ENCODE measurements at places on chromosomes 3 and 15. TPM values are rescaled to one million over a fixed set of nuclear protein-coding genes. Genes with fewer than 3 reads are reported as not detected.

GRCh38 chr3:58952128-58952917 lies 97.5 kb downstream of the CFAP20DC start:
- H3K27ac ChIP-seq, result no peak overlapping the region
- no peak overlapping the region for H3K4me3 ChIP-seq
- H3K27me3 ChIP-seq, result no peaks in the 10 kb centered on the region
- no peaks in the 10 kb centered on the region for H3K36me3 ChIP-seq

DNA sequence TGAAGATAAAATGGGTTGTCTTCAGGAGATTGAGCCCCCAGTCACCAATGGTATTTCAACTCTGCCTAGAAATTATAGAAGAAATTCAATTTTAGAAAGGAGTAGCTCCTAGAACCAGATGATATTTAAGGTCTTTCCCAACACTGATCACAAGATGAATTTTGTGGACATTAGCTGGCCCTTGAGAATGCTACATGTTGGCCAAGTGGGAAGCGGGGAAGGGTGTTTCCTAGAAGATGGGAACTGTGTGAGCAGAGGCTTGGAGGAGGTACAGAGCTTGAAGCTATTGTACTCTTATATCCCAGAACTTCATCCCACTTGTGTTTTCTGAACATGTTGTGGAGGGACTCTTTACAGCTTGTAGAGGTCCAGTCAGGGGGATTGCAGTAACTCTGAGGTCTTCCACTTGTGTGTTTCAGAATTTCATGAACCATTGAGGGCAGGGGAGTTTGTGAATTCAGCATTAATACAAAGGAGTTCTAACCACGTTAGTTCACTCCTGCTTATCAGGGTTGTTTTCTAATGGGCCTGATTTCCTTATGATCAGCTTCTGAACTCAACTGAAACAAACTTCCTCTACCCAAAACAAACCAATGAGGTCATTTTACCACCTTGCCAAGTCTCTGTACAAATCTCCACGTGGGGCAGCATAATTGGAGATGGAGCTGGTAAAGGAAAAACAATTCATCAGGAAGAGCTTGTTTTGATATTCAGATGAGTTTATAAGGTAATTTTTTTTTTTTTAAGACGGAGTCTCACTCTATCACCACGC lies 152.6 kb upstream of the TPM1 start:
- no peaks in the 10 kb centered on the region for H3K36me3 ChIP-seq
- H3K27ac ChIP-seq, result no peak overlapping the region
- H3K4me1 ChIP-seq, result no peaks in the 10 kb centered on the region

Gene LYSMD2
- 8.5 TPM for total RNA-seq

Gene TMEM212
- not detected for total RNA-seq

Gene ARF4
- 92.5 TPM for total RNA-seq

DNA sequence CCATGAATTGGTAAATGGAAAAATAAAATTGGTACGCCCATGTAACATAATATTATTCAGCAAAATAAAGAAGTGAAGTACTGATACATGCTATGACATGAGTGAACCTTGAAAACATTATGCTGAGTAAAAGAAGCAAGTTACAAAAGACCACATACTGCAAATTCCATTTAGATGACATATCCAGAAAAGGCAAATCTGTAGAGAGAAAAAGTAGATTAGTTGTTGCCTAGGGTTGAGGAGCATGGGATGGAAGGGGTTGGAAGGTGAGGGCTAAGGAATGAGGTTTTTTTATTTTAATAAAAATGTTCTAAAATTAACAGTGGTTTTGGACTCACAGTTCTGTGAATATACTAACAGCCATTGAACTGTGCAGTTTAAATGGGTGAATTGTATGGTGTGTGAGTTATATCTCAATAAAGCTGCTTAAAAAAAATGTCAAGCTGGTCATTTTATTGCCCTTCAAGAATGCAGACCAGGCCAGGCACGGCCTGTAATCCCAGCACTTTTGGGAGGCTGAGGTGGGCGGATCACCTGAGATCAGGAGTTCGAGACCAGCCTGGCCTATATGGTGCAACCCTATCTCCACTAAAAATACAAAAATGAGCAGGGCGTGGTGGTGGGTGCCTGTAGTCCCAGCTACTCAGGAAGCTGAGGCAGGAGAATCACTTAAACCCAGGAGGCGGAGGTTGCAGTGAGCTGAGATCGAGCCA lies 8.1 kb upstream of the DLG1 start:
- H3K27me3 ChIP-seq, result no peaks in the 10 kb centered on the region
- no peaks in the 10 kb centered on the region for H3K36me3 ChIP-seq
- DNase-seq, result no peak
- no peak overlapping the region for H3K4me3 ChIP-seq
- peaks cover 15% of the 10 kb centered on the region for H3K4me1 ChIP-seq

- no peaks in the 10 kb centered on the region for H3K27me3 ChIP-seq
- no peak for DNase-seq
- H3K4me1 ChIP-seq, result peaks cover 4% of the 10 kb centered on the region
- H3K4me3 ChIP-seq, result no peak overlapping the region
- no peaks in the 10 kb centered on the region for H3K36me3 ChIP-seq
Observed at GRCh38 chr15:50107157-50107556, 11.9 kb downstream of the ATP8B4 start.

DNA sequence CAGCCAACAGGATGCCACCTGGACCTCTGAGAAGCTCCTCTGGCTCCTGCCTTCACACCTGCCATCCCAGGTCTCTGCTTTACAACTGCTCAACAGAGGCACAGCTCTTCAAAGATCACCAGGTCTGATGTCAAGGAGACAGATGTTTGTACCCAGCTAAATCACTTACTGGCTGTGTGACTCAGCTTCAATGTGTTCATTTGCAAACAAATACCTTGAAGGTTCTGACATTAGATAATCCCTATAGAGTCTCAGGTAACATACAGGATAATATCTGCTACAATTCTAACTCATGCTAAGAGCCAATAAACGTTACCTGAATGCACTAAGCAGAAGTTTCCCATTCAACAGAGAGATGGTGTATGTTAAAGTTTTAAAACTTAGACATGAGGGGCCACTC lies 163.4 kb upstream of the IGF1R start:
- H3K4me1 ChIP-seq, result no peaks in the 10 kb centered on the region
- no peak overlapping the region for H3K4me3 ChIP-seq
- H3K36me3 ChIP-seq, result no peaks in the 10 kb centered on the region
- DNase-seq, result no peak
- H3K27ac ChIP-seq, result no peak overlapping the region

Gene GJD2
- 13.6 TPM for total RNA-seq

- H3K27me3 ChIP-seq, result no peaks in the 10 kb centered on the region
- H3K27ac ChIP-seq, result no peak overlapping the region
- DNase-seq, result no peak
- no peaks in the 10 kb centered on the region for H3K36me3 ChIP-seq
- H3K4me3 ChIP-seq, result no peak overlapping the region
Observed at GRCh38 chr15:77738038-77738370, 105.3 kb upstream of the LINGO1 start.

- no peak overlapping the region for H3K4me3 ChIP-seq
- no peak for DNase-seq
- no peaks in the 10 kb centered on the region for H3K27me3 ChIP-seq
- no peak overlapping the region for H3K27ac ChIP-seq
- H3K4me1 ChIP-seq, result no peaks in the 10 kb centered on the region
- no peaks in the 10 kb centered on the region for H3K36me3 ChIP-seq
Observed at GRCh38 chr3:100825574-100825973, 116.3 kb downstream of the TFG start.

Gene ISG20
- 11.1 TPM for total RNA-seq

Gene C3orf85
- not detected for total RNA-seq

Gene KIF15
- total RNA-seq, result 0.63 TPM

GRCh38 chr3:131072099-131072559 lies 45.5 kb downstream of the NEK11 start:
- H3K27me3 ChIP-seq, result no peaks in the 10 kb centered on the region
- no peak for DNase-seq
- H3K36me3 ChIP-seq, result no peaks in the 10 kb centered on the region
- H3K4me3 ChIP-seq, result no peak overlapping the region

GRCh38 chr15:93954985-93955571 lies 276.3 kb upstream of the MCTP2 start:
- DNase-seq, result no peak
- no peak overlapping the region for H3K4me3 ChIP-seq
- no peaks in the 10 kb centered on the region for H3K36me3 ChIP-seq
- no peaks in the 10 kb centered on the region for H3K27me3 ChIP-seq
- no peaks in the 10 kb centered on the region for H3K4me1 ChIP-seq

DNA sequence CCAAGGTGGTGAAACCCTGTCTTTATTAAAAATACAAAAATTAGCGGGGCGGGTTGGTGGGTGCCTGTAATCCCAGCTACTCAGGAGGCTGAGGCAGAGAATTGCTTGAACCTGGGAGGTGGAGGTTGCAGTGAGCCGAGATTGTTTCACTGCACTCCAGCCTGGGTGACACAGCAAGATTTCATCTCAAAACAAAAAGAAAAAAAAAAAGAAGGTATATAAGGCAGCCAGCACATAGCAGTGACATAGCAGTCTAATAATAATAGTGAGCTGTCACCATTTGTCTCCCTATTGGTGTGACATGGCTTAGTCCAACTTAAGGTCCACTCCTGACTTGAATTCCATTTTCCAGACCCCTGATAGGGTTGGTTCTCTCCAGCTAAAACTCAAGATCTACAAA lies 8.8 kb upstream of the LACTB start:
- no peaks in the 10 kb centered on the region for H3K27me3 ChIP-seq
- no peaks in the 10 kb centered on the region for H3K4me1 ChIP-seq
- no peak overlapping the region for H3K27ac ChIP-seq
- no peaks in the 10 kb centered on the region for H3K36me3 ChIP-seq
- DNase-seq, result no peak

Gene CNTN3
- total RNA-seq, result 2.5 TPM

DNA sequence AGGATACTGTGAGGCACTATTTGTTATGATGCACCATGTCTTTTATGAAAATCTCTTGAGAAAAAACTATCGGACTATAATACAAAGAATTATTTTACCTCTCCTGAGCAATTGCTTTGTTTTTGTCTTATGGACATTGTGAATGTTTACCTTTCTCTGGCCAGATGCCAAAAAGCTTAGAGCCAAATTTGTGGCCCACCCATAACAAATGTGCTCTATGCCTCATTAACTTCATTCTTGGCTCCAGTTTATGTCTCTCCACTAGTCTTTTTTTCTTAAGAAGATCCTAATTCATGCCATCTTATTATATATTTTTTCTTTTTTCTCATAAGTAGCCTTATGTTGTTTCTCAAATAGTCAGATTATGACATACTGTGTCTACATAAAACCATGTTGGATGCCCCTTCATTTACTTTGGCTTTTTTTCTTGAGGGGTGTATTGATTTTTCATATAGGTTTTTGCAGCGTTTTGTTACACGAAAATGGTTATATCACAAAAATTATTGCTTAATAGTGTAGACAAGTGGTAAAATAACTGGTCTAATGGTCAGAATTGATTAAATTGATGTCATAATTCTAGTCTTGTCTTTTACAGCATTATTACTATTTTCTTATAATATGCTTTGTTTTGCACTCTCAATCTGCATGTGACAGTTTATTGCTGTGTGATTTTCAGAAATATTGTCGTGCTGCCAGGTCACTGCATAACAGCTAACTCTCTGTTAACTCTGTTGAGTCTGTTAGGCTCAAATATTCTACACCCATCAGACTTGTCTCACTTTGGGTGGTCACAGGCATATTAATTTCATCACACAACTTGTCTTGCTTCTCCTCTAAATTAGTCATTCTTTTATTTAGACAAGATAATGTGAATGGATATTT lies 18.2 kb downstream of the SENP8 start:
- DNase-seq, result no peak
- H3K36me3 ChIP-seq, result no peaks in the 10 kb centered on the region
- H3K27ac ChIP-seq, result no peak overlapping the region
- H3K27me3 ChIP-seq, result no peaks in the 10 kb centered on the region
- H3K4me1 ChIP-seq, result no peaks in the 10 kb centered on the region

GRCh38 chr3:172355836-172356235 lies 92.4 kb downstream of the GHSR start:
- H3K4me3 ChIP-seq, result no peak overlapping the region
- peaks cover 10% of the 10 kb centered on the region for H3K4me1 ChIP-seq
- no peaks in the 10 kb centered on the region for H3K27me3 ChIP-seq
- no peak overlapping the region for H3K27ac ChIP-seq
- H3K36me3 ChIP-seq, result peaks cover 23% of the 10 kb centered on the region

DNA sequence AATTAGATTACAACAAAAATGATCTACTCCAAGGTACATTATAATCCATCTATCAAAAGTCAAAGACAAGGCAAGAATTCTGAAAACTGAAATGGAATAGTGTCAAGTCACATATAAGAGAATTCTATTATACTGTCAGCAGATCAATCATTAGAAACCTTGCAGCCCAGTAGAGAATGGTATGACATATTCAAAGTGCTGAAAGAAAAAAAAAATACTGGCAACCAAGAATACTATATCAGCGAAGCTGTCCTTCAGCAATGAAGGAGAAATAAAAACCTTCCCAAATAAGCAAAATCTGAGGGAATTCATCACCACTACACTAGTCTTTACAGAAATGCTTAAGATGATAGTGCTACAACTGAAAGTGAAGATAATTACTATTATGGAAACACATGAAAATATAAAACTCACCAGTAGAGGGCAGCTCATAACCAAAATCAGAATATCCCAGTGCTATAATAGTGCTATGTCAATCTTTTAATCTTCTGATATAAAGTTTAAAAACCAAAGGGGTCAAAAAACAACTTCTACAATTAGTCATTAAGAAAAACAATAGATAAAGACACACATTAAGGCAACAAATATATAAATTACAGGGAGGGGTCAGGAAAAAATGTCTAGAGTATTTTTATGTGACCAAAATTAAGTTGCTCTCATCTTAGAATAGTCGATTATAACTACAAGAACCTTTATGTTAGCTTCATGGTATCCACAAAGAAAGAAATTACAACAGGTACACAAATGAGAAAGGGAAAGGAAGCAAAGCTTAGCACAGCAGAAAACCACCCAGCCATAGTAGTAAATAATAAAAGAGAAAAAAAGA lies 190.7 kb upstream of the CNTN6 start:
- no peaks in the 10 kb centered on the region for H3K4me1 ChIP-seq
- no peaks in the 10 kb centered on the region for H3K27me3 ChIP-seq
- no peak overlapping the region for H3K27ac ChIP-seq
- DNase-seq, result no peak
- H3K4me3 ChIP-seq, result no peak overlapping the region

GRCh38 chr15:76503804-76504203 lies 167.2 kb downstream of the ISL2 start:
- no peak for DNase-seq
- peaks cover 9% of the 10 kb centered on the region for H3K36me3 ChIP-seq
- no peak overlapping the region for H3K4me3 ChIP-seq
- no peaks in the 10 kb centered on the region for H3K27me3 ChIP-seq
- no peak overlapping the region for H3K27ac ChIP-seq

- peaks cover 17% of the 10 kb centered on the region for H3K36me3 ChIP-seq
- DNase-seq, result no peak
- H3K4me1 ChIP-seq, result peaks cover 16% of the 10 kb centered on the region
- H3K27me3 ChIP-seq, result no peaks in the 10 kb centered on the region
- H3K27ac ChIP-seq, result no peak overlapping the region
- H3K4me3 ChIP-seq, result no peak overlapping the region
Observed at GRCh38 chr15:59166601-59167265, 39.9 kb upstream of the LDHAL6B start.

DNA sequence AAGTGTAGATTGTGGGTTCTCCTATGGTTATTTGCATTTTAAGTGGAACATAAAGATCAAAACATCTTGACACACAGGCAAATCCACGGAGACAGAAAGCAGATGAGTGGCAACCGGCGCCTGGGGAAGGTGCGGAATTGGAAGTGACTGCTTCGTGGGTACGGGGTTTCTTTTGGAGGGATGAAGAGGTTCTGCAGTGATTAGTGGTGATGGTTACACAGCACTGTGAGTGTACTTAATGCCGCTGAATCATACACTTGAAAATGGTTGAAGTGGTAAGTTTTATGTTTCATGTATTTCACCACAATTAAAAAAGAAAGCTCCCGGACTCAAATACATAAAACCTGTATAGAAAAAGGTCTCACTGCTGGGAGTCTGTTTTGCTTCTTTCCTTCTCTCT lies 18.5 kb upstream of the VPS33B start:
- H3K27me3 ChIP-seq, result no peaks in the 10 kb centered on the region
- DNase-seq, result no peak

Gene PLS1
- 0.96 TPM for total RNA-seq

Gene OIP5
- not detected for total RNA-seq

Measured in right atrium auricular region (tissue), 2 donors.